ENCODE measurements at places on chromosomes 5 and 9.

DNA sequence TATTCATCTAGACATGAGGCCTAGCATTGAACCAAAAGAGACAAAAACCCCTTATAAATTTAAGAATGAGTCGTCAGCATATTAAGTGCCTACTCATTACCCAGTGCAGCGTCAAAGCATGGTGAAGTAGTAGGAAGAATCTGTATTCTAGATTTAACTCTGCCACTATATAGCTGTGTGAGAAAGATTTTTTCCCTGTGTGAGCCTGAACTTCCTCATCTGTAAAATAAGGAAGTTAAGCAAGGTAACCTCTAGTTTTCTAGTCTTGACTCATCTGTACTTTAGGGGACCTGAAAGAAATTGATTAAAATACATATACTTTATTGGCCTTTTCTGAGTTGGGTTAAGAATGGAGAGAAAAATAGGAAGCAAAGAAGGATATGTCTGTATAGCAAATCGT is 82.1 kb upstream of the RUSC2 start:
- DNase-seq = no peak

DNA sequence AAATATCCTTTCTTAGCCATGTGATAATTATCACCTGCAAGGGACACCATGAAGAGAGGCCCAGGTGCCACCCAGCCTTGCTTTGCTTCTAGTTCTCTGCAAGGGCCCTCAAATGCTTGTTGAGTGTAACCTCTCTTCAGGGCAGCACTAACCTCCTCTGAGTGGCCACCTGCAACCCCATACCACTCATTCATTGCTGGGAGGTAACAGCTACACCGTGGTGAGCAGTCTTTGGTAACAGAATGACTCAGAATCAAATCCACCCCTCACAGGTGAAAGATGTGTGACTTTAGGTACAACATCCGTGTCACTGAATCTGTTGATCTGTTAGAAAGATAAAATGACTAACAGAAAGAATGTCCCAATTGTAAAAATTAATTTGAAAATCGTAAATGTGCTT is 365.1 kb upstream of the TRPC7 start:
- DNase-seq = no peak

GRCh38 chr5:41071975-41072374 is 833 bp upstream of the MROH2B start:
- DNase-seq = no peak

DNA sequence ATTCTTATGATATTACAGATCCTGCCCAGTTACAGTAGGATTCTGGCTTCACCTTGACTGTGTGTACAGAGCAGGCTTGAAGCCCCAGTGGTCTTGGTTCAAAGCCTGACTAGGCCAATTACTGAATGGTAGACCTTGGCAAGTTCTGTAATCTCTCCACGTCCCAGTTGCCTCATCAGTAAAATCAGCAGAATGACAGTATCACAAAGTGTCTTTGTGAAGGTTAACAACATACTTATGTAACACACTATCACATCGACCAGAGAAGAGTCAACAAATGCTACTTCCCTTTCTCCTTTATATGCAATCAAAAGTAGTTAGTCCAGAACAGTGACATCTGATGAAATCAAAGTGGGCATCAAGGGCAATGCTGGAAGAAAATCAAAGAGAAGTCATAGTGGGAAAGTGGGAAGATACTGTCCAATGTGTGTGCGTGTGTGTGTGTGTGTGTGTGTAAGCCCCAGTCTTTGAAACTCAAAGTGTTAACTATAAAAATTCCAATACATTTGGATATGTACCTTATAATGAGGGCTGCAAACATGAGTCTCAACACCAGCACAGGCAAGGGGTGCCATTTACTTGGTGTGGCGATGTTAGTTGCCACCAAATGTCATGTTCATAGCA is 93.5 kb upstream of the EGFLAM start:
- no peak for DNase-seq

- no peak for DNase-seq
Observed at GRCh38 chr5:127061956-127062355, 11.3 kb downstream of the C5orf63 start.

DNA sequence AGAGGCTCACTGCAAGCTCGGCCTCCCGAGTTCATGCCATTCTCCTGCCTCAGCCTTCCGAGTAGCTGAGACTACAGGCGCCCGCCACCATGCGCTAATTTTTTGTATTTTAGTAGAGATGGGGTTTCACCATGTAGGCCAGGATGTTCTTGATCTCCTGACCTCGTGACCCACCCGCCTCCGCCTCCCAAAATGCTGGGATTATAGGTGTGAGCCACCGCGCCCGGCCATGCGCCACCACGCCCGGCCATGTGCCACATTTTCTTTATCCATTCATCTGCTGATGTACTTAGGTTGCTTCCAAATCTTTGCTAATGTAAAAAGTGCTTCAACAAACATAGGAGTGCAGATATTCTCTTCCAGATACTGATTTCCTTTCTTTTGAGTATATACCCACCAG is 408.6 kb downstream of the CAAP1 start:
- no peak for DNase-seq

- no peak for DNase-seq
Observed at GRCh38 chr5:104361932-104362331, 799.3 kb upstream of the NUDT12 start.

DNA sequence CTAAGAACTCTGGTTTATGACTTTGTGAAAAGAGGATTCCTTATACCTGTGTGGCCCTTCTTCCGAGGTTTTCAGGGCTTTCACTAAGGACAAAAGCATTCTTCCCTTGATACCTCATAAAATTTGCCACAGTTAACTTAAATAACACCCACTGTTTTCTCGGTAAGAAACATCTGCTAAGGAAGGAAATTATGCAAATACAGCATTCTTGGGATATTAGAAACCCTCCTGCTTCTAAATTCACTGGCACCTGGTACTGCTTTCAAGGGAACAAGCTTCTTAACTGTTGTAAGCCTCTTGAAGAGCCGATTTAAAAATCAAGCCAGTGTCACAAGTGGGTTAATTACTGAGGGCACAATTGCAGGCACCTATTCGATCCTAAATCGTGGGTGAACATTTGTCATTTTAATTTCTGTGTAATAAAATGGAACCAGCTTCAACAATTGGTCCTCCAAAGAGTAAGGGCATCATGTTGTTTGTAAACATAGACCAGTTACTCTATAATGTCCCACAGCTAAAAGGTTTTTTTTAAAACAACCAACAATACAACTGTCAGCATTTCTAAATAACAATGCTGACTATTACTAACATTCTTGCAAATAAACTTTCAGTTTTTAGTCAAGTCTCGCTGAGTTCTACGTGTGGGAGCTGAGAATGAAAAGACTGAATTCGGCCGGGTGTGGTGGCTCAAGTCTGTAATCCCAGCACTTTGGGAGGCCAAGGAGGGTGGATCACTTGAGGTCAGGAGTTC is 26.6 kb downstream of the AK3 start:
- DNase-seq = no peak

DNA sequence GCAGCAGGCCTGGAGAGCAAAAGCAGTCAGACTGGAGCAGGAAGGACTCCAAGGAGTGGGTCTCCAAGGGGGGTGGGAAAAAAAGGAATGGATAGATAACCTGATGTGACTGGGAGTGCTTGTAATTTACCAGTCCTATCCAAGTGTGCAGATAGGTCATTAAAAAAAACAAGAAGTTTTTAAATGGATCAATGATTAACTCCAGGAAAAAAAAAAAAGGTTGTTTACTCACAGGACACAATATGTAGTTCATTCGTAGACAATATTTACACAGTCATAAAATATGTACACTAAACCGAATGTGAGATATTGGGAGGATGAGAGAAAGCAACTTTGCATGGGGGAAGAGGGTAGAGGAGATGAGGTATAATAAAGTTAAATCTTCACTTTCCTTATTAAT is 20.4 kb downstream of the ZBTB5 start:
- DNase-seq = no peak

- DNase-seq = no peak
Observed at GRCh38 chr5:97628031-97628430, 445.0 kb upstream of the RIOK2 start.

DNA sequence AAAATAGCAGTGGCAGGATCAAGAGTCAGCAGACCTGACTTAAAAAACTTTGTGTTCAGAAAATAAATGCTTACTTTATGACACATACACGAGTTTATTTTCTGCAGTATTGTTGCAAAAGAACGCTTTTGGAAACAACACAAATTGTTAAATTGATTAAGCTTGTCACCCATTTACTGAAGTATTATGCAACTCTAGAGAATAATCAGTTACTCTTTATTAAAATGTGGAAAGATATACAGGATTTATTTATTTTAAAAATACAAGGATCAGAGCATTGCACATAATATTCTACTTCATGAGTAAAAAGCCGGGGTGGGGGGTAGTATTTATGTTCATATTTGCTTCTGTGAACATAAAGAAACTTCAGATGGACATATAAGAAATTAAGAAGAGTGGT is 20.0 kb downstream of the FYB1 start:
- no peak for DNase-seq

- peak; percentile 54 for DNase-seq
Observed at GRCh38 chr5:35129921-35130485, 82.3 kb upstream of the AGXT2 start.

DNA sequence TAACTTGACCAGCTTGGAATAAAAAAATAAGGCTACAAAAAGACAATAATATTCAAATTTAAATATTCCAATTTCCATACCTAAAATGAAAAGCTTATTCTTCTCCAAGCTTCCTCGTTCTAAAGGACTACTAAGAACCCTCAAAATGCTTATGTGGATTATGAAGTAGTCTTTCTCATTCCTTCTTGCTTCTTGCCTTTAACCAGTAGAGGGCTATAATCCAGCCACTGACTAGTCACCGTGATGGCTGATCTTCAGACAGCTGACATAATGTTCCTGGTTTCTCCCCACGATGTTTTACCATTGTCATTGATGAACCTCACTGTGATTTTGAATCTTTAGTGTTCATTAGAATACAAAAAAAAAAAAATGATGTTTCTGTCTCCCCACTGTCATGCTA is 515.3 kb downstream of the TLE1 start:
- DNase-seq = no peak

GRCh38 chr5:31059889-31060288 is 133.6 kb upstream of the CDH6 start:
- no peak for DNase-seq

DNA sequence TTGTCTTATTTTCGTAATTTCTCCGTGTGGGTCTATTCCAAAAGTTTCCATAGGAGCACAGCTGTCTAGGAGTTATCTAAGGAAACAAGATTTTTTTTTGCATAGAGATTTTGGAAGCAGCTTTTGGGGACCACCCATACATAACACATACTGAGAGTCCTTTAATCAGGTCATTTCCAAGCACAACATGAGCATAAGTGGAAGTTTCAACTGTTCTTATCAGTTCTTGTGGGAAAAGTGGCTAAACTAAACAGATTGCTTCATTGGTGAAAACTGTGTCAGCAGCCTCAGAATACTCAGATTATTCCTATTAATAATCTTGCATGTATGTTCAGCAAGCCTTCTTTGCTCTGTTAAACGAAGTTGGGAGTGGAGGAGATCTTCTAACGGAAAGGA is 153.6 kb upstream of the TYRP1 start:
- no peak for DNase-seq

DNA sequence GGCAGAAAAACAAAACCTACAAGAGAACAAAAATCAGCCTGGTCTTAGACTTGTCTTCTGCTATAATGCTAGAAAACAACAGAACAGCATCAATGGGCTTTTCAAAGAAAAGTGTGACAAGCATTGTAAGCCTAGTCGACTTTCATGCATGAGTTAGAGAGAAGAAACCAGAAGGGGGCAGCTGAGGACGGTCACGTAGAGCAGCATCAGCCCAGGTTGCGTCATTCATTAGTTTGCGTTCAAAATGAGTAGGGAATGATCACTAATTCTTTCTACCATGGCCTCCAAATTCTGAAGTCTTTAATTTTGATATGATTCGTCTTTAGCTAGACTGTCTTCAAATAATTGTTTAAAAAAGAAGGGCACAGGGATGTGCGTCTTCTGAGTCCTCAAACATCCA is 4.7 kb upstream of the ISCA1 start:
- DNase-seq = no peak

DNA sequence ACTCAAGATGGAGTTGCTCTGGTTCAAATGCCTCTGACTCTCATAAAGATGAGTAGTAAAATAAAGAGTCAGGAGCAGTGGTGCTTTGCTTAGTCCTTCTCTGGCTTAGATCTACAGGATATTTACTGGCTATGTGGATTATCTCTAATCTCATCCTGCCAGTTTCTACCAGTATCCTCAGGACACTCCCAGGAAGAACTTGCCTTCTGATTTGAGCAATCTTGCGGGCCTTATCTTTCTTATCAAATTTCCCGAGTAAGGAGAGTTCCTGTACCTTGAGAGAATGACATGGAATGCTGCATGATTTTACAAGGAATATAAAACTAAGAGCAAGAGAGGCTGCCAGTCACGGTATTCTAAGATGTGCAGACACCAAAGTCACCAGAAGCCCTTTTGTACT is 364.0 kb downstream of the ARHGEF28 start:
- DNase-seq = no peak

DNA sequence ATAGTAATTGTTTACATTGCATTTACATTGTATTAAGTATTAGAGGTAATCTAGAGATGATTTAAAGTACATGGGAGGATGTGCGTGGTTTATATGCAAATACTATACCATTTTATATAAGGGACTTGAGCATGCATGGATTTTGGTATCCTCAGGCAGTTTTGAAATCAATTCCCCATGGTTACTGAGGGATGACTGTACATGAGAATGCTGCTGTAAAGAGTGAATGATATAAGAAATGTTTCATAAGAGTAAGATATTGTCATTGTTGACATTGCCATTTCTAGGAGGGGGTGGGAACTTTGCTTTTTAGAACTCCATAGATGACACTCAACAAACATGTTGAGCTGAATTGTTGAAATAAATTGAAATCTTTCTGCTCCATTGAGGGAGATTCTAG is 185.0 kb downstream of the SEMA6A start:
- DNase-seq = no peak

- no peak for DNase-seq
Observed at GRCh38 chr5:39587675-39588074, 162.9 kb upstream of the DAB2 start.

Measured in activated CD4-positive, alpha-beta T cell treated with anti-CD3 and anti-CD28 coated beads, Interleukin-2, amount 50 U/mL, for 24 hours (primary cell).